ENCODE measurements at places on chromosomes 3 and 15.

GRCh38 chr15:97718509-97718908 is 242.0 kb upstream of the ARRDC4 start:
- DNase-seq: no peak

GRCh38 chr3:42702066-42702951 is at the start of gene HHATL:
TSS of gene HHATL (minus strand) at chr3:42702798. CDS start at chr3:42700826, 1,972 bp downstream.
- DNase-seq: no peak

- DNase-seq: no peak
These were observed 33.6 kb downstream of the GPR176 start for GRCh38 chr15:39886418-39886817.

- no peak for DNase-seq
These were observed 160.8 kb upstream of the TLE3 start for GRCh38 chr15:70258369-70259027.

GRCh38 chr15:40327457-40327856 is 4.0 kb downstream of the INAFM2 start:
- DNase-seq: no peak

DNA sequence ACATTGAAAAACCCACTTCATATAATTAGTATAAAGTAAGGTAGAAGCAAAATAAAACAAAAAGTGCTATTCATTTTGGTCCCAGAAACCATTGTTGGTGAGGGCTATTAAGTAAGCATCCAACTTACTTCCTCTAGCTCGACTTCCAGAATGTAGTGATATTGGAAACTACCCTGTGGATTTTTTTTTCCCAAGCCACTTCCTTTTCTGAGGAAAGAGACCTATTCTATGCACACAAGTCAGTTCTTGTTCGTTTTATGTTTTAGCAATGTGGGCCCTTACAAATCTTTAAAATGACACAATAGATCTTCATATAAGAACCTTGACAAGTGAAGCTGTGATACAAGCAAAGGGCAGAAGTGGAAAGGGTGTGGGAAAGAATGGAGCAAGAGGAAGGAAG is 402.0 kb upstream of the TBL1XR1 start:
- DNase-seq: no peak

- no peak for DNase-seq
These were observed 72.7 kb upstream of the RPL32 start for GRCh38 chr3:12914088-12914487.

DNA sequence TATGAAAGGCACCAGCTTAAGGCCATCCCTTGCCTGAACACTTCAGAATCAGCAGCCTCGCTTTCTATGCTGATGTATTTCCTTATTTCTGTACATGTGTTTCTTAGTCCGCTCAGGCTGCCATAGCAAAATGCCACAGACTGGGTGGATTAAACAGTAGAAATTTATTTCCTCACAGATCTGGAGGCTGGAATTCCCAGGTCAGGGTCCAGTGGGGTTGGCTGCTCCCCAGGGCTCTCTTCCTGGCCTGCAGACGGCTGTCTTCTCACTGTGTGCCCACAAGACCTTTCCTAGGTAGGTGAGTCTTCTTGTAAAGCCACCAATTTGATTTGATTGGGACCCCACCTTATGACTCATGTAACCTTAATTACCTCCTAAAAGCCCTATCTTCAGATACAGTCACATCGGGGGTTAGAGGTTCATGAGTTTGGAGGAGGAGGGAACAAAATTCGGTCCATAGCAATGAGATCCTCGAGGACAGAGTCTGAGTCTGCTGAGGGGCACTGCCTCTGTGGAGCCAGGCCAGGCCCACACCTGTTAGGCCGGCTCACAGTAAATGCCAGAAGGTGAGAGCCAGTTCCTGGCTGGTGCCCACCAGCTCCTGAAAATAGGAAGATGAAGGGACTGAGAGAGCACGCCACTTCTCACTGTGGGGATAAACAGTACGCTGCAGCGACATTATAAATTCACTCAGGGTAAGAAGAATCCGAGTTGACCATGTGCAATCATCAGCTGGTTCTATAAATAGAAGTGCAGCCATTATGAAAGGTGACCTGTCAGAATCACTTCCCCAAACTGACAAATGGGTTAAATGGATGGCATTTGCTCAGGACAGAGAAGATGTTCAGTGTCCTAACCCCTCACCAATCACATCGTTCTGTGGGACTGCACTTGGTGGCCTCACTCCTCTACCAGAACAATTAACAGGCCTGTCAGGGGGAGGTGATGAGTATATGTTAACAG is 41.1 kb downstream of the CTXND1 start:
- DNase-seq: no peak

GRCh38 chr3:47512416-47513124 is 942 bp downstream of the ELP6 start:
- no peak for DNase-seq

- no peak for DNase-seq
These were observed 229.9 kb upstream of the LRTM1 start for GRCh38 chr3:55157731-55158130.

GRCh38 chr15:40929660-40930429 is 705 bp downstream of the DLL4 start:
- no peak for DNase-seq

DNA sequence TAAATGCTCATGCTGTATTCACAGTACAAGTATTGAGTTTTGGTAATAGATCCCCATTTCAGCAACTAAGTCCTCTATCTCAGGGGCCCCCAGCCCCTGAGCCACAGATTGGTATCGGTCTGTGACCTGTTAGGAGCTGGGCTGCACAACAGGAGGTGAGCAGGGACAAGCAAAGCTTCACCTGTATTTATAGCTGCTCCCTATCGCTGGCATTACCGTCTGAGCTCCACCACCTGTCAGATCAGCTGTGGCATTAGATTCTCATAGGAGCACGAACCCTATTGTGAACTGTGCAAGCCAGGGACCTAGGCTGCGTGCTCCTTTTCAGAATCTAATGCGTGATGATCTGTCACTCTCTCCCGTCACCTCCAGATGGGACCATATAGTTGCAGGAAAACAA is 262.8 kb upstream of the UBE2E2 start:
- DNase-seq: no peak

- DNase-seq: no peak
These were observed 2.4 kb downstream of the C15orf61 start for GRCh38 chr15:67523330-67523729.

GRCh38 chr15:55652909-55653495 is 64.9 kb upstream of the PYGO1 start:
- no peak for DNase-seq

DNA sequence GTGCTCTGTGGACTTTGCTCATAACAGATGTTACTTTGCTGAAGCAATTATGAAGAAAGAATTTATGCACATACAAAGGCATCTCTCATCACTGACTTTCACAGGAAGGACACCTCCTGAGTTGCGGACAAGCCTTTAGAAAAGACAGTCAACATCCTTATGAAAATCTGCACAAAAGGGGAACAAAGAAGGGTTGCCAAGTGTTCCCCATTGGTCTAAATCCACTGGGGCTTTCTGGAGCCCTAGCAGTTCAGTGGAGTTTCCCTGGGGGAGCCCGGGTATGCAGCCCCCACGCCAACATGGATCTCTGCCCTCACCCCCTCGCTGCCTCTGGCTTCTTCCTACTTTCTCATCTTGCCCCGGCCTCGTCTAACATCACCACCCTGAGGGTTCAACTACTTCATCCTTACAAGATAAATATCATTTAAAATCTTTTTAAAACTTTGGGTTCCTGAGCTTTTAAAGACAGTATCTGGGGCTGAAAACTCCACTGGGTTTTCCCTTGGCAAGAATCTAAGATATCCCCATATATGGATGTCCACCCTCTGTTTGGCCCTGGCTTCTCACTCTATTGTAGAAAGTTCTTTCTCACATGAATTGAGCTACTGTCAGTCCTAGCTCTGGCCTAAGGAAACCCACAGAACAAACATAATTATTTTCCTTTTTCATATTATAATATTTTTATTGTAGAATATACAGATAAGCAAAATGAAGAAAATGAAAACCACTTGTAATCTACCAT is 207.9 kb upstream of the RGMA start:
- DNase-seq: peak; percentile 95

DNA sequence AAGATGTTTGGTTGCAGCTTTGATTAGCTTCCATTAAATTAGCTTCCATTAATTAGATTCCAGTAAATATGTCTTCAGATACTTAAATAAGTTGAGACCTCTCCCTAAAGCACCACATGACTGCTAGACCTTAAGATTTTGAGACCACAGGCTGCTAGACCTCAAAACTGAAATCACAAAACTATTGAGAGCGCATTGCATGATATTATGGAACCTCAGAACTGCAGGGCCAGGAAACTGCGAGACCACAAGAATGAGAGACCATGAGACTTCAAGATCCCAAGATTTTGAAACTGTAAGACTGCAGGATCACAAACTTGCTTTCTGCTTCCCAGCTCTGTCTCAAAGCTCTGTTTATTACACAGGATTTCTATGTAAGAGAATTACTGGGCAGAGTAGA is 87.4 kb downstream of the TRIM42 start:
- no peak for DNase-seq
